ENCODE measurements at places on chromosomes 11 and 22. TPM values are rescaled to one million over a fixed set of nuclear protein-coding genes. Genes with fewer than 3 reads are reported as not detected.

CRKL gene
- total RNA-seq = 27.8 TPM

GRIK4 gene
- not detected for total RNA-seq

APOL1 gene
- total RNA-seq = 8.0 TPM

FAM83F gene
- not detected for total RNA-seq

GAS2 gene
- total RNA-seq = 1.1 TPM

MOGAT2 gene
- total RNA-seq = not detected

TSGA10IP gene
- total RNA-seq = not detected

SEPTIN3 gene
- total RNA-seq = 0.29 TPM

MTCH2 gene
- total RNA-seq = 158 TPM

BEST1 gene
- 0.10 TPM for total RNA-seq

TRIM6 gene
- 3.1 TPM for total RNA-seq

MS4A12 gene
- total RNA-seq = not detected

TBC1D10A gene
- 18.5 TPM for total RNA-seq

POU2AF2 gene
- not detected for total RNA-seq

OR51E2 gene
- not detected for total RNA-seq

OR8G5 gene
- total RNA-seq = not detected

EI24 gene
- 112 TPM for total RNA-seq

GRCh38 chr11:22130462-22131053, 62.3 kb upstream of the ANO5 start:
- no peak for DNase-seq

DNA sequence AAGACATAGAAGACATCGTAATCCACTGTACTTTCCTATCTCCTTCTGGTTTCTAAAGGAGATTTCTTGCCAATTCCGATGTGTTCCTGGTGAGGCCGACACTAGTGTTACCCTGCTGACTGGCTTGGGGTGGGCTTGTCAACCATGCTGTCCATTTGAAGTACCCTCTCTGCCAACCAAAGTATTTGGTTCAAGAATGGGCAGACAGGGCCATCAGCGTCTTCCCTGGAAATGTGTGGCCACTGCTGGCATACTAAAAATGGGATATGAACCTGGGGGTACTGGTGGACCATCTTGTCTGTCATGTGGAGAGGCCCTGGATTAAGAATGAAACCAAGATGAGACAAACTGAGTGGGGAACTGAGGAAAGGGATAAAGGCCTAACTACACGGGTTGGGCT, 1.8 kb upstream of the VSTM5 start:
- DNase-seq = no peak

GRCh38 chr11:26199331-26200095, 132.4 kb upstream of the ANO3 start:
- DNase-seq = no peak

DNA sequence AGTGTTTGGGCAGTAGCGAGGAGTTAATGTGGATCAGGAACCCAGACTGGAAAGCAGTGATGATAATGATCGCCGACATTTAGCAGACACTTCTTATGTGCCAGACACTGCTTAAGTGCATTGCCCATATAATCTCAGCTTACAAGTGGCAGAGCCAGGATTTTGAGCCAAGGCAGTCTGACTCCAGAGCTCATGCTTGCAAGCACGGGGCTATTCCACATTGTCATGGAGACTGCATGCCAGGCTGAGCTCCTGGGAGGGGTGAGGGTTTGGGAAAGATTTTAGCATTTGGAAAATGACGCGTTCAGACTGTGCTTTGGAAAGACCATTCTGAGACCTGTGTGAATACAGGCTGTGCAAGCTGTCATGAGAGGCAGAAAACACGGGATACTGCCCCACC, 302.7 kb downstream of the DDX10 start:
- no peak for DNase-seq

- peak; percentile 99 for DNase-seq
These were observed 4.2 kb upstream of the C11orf86 start for GRCh38 chr11:66970807-66971442.

GRCh38 chr11:128451652-128452470, 135.5 kb downstream of the ETS1 start:
- DNase-seq = peak; percentile 58

GRCh38 chr22:21074102-21074715, 28.5 kb downstream of the LRRC74B start:
- DNase-seq = peak; percentile 87

- peak; percentile 86 for DNase-seq
These were observed 132.3 kb downstream of the TRIM44 start for GRCh38 chr11:35794850-35795249.

DNA sequence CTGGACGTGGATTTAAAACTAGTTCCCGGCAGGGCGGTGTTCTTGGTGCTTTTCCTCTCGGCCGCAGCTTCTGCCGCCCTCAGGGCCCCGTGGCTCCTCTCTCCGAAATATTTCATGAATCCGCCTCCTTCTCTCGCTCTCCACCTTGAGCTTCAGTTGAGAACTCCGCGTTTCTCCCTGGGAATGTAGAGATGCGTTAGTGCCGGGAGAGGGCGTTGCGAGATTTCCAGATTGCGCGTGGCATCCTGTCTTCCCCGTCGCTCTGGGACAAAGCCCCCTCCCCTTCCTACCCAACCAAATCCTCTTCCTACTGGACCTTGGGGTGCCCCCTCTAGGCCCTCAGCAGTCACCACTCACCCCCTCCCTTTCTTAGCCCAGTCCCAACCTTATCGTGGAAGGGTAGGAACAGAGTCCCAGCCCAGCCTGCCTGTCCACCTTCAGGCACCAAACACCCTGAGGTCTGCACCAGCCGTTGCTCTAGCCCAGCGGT, 15.5 kb upstream of the RAC2 start:
- DNase-seq = peak; percentile 62

GRCh38 chr11:8608652-8609051, 14.6 kb upstream of the STK33 start:
- DNase-seq = peak; percentile 21

DNA sequence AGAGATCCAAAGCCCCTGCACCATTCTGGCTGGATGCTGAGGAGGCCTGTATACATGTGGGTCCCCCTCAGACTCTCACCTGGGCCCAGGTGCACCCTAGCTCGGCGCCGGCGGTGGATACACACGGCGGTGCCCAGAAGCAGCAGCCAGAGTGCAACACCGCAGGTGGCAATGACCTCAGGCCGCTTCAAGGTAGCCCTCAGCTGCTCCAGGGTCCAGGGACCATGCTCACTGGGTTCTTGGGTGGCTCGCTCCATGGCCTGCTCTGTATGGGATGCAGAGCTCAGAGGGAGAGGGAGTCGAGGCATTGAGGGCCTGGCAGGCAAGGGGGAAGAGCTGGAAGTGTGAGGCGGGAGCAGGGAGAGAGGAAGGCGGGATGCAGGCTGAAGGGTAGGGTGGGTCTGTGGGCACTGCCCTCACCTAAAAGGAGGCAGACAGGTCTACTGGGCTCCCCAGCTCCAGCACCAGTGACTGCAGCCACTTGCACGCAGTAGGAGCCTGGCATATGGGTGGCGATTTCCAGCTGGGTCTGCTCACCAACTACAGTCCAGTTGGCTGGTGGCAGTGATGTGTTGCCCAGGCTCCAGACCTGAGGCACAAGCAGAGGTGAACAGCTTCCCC, 3.8 kb downstream of the ROBO4 start:
- DNase-seq = no peak

- no peak for DNase-seq
These were observed 2.0 kb downstream of the FBXO3 start for GRCh38 chr11:33772300-33772699.

GRCh38 chr22:25645266-25645665, 80.8 kb downstream of the GRK3 start:
- peak; percentile 20 for DNase-seq

- DNase-seq = no peak
These were observed 252.6 kb upstream of the B3GAT1 start for GRCh38 chr11:134664447-134665187.

- no peak for DNase-seq
These were observed 13.7 kb upstream of the RFPL3 start for GRCh38 chr22:32343941-32344340.

DNA sequence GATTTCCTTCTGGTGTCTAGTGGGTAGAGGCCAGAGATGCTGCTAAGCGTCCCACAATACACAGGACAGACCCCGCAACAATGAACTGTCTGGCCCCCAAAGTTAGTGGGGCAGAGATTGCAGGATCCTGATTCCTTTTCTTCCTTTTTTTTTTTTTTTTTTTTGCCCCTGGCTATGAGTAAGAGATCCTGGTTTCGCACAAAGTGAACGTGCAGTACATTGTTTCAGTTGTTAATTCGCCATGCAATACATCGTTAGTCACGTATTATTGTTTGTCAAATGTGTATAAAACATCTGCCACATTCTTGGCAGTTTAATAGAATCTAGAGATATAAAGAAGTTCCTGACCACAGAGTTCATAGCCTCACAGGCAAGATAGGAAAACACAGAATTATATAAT, 20.2 kb downstream of the ST3GAL4 start:
- DNase-seq = peak; percentile 90

DNA sequence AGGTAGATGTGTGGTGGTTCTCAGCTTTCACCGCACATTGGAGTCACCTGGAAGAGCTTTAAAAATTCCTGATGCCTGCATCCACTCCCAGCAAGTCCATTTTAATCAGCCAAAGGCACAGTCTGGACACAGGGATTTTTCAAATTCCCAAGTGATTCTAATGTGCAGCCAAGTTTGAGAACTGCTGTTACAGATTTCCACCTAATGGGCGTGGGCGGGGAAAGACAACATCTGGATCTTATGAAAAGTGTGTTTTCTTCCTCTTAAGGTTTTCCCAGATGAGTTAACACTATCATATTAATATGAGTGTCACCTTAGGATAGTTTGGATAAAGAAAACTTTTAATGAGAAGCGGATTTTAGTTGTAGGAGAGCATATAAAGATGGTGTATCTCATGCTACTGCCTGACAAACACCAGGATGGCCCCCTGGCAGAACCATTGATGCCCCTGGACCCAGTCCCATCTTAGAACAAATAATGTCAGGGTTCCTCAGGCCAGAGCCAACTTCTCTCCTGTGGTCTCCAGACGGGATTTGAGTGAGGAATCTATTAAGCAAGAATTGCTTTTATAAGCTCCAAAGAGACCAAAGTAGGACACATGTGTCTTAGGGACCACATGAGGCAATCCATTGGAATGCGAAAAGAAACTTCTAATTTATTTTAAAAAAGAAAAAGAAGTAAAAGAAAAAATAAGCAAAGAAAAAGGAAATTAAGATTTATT, 31.9 kb downstream of the POU2AF1 start:
- DNase-seq = peak; percentile 42

- no peak for DNase-seq
These were observed 25.0 kb upstream of the MYRF start for GRCh38 chr11:61727401-61727811.

DNA sequence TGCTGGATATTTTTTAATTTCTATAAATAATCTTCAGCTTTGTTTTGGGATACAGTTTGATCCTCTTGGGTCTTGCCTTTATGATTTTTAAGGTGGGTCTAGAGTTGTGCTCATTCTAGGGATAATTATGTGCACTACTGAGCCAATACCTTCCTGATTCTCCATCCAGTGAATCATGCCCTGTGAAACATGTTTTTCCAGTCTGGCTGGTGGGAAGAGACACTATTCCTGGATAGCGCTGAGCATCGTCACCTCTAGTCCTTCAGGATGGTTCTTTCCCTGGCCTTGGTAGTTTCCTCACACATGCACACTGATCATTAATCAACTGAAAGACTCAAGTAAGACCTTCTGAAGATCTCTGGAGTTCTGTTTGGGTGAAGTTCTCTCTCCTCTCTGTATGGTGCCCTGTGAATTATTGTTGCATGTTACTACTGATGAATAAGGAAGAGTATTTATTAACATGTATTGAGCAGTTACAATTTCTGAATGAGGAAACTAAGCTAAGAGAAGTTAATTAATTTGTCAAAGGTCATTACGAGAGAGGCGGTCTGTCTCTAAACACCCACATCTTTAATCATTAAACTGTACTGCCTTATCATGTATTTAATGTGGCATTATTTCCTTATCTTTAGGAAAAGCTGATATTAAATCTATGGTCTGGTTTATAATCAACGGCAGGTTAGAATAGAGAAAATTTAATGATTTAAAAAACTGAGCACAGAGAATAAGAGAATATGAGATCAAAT, 39.1 kb upstream of the LIPT2 start:
- no peak for DNase-seq

DNA sequence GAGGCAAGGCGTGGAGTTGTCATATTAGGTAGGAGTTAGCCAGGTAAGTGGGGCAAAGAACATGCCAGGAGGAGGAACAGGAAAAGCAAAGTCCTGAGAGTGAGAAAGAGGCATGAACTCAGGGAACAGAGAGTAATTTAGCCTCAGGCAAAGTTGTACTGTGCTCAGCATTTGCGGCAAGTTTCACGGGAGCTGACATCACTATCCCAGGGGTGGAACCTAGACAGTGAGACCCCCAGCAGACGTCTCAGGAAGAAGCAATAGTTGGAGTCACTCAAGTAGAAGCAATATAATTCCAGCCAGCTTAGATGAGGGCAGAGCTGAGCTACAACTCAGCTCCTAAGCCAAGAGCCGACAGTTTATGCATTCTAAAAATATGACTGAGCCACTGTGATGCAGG, 426.0 kb upstream of the ISX start:
- DNase-seq = no peak

DNA sequence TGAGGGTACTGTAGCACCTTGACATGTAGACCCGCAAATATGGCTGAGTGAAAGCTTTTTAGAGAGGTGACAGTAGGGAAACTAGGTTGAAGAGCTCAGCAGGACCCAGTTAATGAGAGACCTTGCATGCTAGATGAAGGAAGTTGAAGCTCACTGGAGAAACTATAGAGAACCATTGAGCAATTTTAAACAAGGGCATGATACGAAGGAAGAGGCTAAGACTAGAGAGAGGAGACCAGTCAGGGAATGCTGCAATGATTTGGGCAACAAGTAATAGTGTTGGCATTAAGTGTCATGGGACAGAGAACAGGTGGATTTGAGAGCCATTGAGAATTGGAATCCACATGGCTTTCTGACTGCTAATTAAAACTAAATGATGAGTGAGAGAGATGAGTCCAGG, 4.1 kb downstream of the OLFML1 start:
- no peak for DNase-seq

Measured in RPMI7951 (cell line).